ENCODE measurements at places on chromosomes 12 and 14. TPM values are rescaled to one million over a fixed set of nuclear protein-coding genes. Genes with fewer than 3 reads are reported as not detected.

Gene GPRC5A
- 53.4 TPM for total RNA-seq

DNA sequence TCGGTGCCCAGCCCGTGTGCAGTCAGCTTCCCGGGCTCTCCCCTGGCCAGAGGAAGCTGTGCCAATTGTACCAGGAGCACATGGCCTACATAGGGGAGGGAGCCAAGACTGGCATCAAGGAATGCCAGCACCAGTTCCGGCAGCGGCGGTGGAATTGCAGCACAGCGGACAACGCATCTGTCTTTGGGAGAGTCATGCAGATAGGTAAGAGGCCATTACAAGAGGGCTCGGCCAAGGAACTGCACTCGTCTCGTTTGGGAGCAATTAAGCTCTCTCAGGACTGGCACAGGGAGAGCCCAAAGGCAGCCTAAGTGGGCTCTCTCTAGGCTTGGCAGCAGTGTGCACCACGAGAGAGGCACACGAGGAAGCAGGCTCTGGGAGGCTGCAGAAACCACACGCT lies 3.7 kb downstream of the WNT5B start:
- DNase-seq: no peak

Gene DPY19L2
- 0.70 TPM for total RNA-seq

DNA sequence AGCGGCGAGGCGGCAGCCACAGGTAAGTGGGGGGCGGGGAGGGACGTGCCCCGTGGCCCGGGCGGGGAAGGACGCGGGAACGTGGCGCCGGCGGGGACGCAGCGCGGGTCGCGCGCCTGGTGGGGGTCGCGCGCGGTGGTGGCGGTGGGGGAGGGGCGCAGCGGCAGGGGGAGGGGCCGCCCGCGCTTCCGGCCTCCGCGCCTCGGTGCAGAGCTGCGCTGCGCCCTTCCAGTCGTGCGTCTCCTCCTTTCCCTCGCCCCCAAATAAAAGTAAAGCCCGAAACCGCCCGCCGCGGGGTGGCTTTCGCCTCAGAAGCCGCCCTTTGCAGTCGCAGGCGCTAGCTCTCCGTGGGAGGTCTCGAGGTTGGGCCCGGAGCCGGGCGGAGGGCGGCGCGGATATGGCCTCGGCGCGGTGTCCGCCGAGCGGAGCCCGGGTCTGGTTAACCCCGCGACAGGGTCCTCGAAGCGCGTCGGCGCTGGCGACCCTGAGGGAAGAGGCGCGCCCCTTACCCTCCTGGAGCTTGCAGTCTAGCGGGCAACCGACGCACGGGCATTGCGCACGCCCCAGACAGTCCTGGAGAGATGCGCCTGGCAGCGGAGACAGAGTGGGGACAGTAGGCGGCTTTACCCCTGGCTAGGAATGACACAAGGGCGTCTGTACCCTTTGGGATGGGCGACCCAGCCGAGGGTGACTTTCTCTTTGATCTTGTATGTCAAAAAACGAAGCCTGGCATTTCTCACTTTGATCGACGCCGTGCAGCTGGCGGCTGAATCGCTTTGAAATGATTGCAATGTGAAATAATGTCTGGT lies 589 bp downstream of the ATF1 start:
- DNase-seq: peak; percentile 71

GRCh38 chr12:1797011-1797901 lies 23.1 kb upstream of the LRTM2 start:
- no peak for DNase-seq

Gene FOXA1
- not detected for total RNA-seq

GRCh38 chr14:77498120-77498979 lies at the start of gene ISM2:
Gene ISM2 (minus strand): TSS chr14:77498816. CDS start chr14:77498793, 23 bp downstream.
- no peak for DNase-seq

DNA sequence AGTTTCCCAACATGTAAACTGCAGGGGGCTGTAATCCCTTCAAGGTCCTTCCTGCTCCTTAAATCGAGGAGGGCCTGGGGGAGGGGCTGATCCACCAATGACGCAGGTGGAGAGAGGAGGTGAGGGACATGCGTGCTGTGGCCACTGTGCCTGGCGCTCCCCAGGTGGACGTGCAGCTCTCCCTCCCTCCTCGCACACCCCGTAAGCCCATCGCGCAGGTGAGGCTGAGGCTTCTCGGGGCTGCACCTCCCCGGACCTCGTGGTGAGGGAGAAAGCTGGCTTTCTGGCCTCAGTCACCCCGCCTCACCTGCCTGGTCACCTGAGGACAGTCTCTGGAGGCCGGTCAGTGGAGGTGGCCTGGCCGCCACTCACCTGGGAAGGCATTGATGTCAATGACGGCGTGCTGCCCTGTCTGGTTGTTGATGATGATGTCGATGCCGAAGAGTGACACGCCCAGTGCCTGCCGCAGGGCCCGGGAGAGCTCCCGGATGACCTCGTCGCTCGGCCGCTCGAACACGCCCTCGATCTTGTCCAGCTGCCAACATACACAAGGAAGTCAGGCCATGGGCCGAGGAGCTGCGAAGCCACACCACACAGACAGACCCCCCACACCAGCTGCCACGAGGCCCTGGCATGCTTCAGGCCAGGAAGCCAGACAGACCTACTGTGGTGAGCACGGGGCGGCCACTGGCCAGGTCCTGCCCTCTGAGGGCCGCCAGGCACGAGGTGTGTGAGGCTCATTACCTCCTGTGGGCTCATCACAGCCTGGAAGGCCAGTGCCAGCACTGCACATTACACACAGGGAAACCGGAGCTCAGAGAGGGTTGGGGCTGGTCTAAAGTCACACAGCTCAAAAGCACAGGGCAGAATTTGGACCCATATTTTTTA lies 23.3 kb downstream of the CHGA start:
- DNase-seq: peak; percentile 97

DNA sequence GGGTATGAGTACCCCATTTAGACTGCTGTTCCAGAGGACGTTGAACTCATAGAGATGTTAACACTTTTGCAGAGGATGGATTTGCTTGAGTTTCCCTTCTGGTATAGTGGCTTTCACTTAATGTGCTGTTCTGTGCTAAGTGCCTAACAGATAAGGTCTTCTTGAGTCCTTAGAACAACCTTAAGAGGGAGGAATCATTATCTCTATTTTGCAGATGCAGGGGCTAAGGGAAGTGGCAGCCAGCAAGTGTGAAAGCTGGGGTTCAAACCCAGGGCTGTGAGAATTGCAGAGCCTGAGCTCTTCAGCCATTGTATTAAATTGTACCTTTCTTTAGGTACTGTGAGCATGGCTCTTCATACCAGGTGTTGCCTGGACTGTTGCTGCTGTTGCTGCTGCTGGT lies 122.1 kb upstream of the NRXN3 start:
- no peak for DNase-seq

DNA sequence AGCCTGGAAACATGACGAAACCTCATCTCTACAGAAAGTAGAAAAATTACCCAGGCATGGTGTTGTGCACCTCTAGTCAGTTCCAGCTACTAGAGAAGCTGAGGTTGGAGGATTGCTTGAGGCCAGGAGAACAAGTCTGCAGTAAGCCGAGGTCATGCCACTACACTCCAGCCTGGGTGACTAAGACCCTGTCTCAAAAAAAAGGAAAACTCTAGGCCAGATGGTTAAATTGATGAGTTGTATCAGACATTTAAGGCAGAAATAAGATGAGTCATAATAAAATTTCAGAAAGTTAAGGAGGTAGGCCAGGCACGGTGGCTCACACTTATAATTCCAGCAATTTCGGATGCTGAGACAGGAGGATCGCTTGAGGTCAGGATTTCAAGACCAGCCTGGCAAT lies 10.7 kb downstream of the EIF2S1 start:
- DNase-seq: no peak

DNA sequence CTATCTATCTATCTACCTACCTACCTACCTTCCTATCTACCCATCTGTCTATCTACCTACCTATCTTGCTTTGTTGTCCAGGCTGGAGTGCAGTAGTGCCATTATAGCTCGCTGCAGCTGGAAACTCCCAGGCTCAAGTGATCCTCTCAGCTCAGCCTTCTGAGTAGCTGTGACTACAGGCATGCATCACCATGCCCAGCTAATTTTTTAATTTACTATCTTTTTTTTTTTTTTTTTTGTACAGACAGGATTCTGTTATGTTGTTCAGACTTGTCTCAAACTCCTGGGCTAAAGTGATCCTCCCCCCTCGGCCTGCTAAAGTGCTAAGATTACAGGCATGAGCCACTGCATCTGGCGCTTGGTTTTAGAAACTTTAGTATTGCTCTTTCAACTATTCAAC lies 762.4 kb downstream of the SLC6A15 start:
- DNase-seq: no peak

Gene SPATS2
- 63.0 TPM for total RNA-seq

Gene ARHGEF25
- 43.3 TPM for total RNA-seq

DNA sequence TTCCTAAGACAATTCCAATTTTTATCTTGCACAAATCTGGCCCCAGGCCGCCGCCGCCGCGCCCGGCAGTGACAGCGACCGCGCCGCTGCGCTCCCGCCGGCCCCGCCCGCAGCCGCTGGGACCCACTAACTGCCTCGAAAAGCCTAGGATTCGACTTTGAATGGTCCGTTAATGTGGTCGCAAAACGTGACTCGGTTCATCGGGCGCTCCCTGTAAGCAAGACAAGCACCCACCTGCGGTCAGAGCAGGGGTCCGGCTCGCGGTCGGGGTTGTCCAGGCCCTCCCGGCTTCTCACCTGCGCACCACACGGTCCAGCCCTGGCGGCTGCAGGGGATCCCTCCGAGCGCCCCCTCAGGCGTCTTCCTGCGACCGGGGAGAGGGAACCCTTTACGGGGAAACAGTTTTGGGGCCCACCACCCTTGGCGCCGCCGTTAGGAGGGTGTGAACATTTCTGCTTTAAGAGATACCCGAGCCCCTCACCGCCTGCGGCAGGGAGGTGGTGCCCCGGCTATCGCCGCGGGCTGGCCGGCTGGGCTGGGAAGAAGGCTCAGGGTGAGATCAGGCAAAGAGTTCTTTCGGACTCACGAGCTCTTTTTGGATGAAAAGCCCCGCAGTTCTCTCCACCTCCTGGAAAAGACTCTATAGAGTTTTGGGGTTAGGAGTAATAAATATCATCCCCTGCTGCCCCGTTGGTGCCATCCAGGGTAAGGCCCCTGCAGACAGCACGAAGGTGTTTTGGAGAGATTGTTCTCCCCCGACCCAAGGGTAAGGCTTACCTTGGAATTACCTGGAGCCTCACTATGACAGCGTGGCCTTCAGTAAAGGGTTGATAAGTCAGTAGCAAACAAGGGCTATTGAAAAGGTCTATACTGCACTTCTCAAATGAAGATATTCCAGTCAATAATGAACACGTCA lies 13.6 kb upstream of the FOXJ2 start:
- DNase-seq: no peak

Data from Caki2 (cell line).